Fibroblast of lung (primary cell): ENCODE measurements at places on chromosomes 16 and 17. TPM values are rescaled to one million over a fixed set of nuclear protein-coding genes. Genes with fewer than 3 reads are reported as not detected.

DNA sequence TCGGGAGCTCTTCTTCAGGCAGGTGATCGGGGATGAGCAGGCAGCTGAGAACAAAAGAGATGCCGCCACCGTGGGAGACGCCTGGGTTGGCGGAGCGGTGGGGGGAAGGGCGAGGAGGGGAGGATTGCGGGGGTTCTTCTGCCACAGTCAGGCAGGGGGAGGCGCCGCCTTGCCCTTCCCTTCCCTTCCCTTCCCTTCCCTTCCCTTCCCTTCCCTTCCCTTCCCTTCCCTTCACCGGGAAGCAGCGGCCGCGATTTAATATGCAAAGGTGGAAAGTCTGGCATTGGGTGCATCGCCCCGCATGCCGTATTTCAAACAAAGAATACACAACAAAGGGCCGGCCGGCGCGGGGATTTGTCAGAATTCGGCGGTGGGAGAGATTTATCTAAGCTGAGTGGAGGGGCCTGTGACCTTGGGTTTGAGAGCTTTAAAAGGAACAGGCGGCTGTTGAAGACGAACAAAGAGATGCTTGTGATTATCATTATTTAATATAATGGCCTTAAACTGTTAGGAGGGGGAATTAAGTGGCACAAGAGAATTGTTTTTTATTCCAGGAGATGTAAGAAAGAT lies 262.3 kb upstream of the TNRC6C start:
- no peak overlapping the region for H3K27ac ChIP-seq
- peaks cover 10% of the 10 kb centered on the region for H3K27me3 ChIP-seq
- H3K4me3 ChIP-seq, result no peak overlapping the region
- no peaks in the 10 kb centered on the region for H3K36me3 ChIP-seq
- no peaks in the 10 kb centered on the region for H3K4me1 ChIP-seq

GRCh38 chr17:4375039-4375748 lies 8.7 kb upstream of the UBE2G1 start:
- H3K4me3 ChIP-seq, result no peak overlapping the region
- H3K27me3 ChIP-seq, result peaks cover 2% of the 10 kb centered on the region
- no peaks in the 10 kb centered on the region for H3K4me1 ChIP-seq

The RGS11 gene
- 3.1 and 6.3 TPM in 2 replicates for total RNA-seq

GRCh38 chr17:34584805-34585416 lies 5.5 kb downstream of the TMEM132E start:
- no peaks in the 10 kb centered on the region for H3K4me1 ChIP-seq
- H3K27ac ChIP-seq, result no peak overlapping the region
- no peak overlapping the region for H3K4me3 ChIP-seq
- peaks cover 28% of the 10 kb centered on the region for H3K27me3 ChIP-seq

The OTOP2 gene
- total RNA-seq, result not detected in 2 replicates

DNA sequence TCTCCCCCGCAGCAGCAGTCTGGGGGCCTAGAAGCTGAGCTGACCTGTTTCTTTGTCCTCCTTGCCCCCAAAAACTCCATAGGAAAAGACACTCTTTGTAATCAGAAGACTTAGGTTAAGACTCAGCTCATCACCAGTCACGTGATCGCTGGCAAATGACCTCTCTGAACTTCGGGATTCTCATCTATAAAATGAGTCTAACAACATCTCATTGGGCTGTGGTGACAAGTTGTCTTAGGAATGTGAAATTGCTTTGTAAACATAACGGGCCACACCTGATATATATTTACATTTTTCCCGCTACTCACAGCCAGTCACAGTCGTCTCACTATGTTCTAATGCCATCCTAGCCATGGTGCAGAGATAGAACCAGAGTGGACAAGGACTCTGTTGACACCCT lies 86.0 kb upstream of the LHX1 start:
- H3K27ac ChIP-seq, result no peak overlapping the region
- DNase-seq, result no peak
- no peak overlapping the region for H3K4me3 ChIP-seq
- peaks cover 4% of the 10 kb centered on the region for H3K27me3 ChIP-seq

The CALB2 gene
- total RNA-seq, result 0.51 and 1.3 TPM in 2 replicates

The ACSM5 gene
- not detected in 2 replicates for total RNA-seq

The ASGR1 gene
- 0.66 and 0.77 TPM in 2 replicates for total RNA-seq

The SDR42E2 gene
- total RNA-seq, result under 0.01 TPM in 1 of 2 replicates, not detected in the other
